Left ventricle myocardium inferior (tissue), 1 donor: ENCODE measurements at places on chromosomes 4 and X. TPM values are rescaled to one million over a fixed set of nuclear protein-coding genes. Genes with fewer than 3 reads are reported as not detected.

Gene RBM41
- 13.1 TPM for total RNA-seq

Gene KDM6A
- total RNA-seq = 9.4 TPM

Gene NSUN7
- total RNA-seq = 0.91 TPM

Gene CXCL8
- 0.30 TPM for total RNA-seq

Gene DCAF12L2
- 0.11 TPM for total RNA-seq

Gene PRPS1
- total RNA-seq = 22.1 TPM

Gene LUZP4
- total RNA-seq = not detected

Gene MAGEA2B
- total RNA-seq = not detected

Gene CDKL5
- 9.3 TPM for total RNA-seq

Gene NLRP2B
- not detected for total RNA-seq

- no peak overlapping the region for H3K4me3 ChIP-seq
- H3K27me3 ChIP-seq = no peaks in the 10 kb centered on the region
- peaks cover 12% of the 10 kb centered on the region for H3K4me1 ChIP-seq
- H3K36me3 ChIP-seq = no peaks in the 10 kb centered on the region
Observed at GRCh38 chr4:62191451-62192240, 991.5 kb downstream of the ADGRL3 start.

- H3K4me3 ChIP-seq = no peak overlapping the region
- H3K27ac ChIP-seq = no peak overlapping the region
- no peaks in the 10 kb centered on the region for H3K4me1 ChIP-seq
- DNase-seq = no peak
- H3K36me3 ChIP-seq = no peaks in the 10 kb centered on the region
Observed at GRCh38 chr4:138275963-138276621, 33.9 kb upstream of the SLC7A11 start.

DNA sequence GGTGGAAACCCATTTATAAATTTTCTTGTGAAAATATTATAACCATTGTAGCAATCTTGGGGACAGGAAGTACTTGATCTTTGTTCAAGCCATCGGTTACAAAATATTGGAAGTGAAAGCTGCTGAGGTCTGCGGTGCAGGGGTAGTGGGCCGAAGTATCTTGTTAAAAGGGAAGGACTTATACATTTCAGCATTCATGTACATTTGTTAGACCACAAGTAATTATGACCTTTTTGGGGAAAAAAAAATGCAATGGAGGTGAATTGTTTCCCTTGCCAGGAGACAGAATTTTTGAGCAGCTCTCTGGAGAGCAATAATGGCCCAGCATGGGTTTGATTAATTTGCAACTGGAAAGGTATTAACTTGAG lies 121.3 kb downstream of the EGF start:
- H3K27me3 ChIP-seq = peaks cover 52% of the 10 kb centered on the region
- no peaks in the 10 kb centered on the region for H3K4me1 ChIP-seq
- no peak for DNase-seq

DNA sequence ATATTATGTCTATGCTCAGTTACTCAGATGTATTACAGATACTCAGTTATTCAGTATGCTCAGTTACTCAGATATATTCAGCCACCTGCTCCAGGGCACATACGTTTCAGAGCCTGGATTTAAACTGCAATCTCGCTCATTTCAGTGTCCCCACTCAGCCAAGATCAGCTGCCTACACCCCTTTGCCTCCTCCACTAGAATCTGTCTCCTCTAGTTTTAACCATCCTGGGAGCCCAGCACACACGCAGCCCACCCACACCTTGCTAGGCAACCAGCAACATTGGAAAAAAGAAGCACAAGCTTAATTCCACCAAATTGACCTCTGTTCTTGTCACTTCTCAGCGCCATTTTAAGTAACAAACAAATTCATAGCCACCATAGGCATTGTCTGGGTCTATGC lies 246.2 kb downstream of the QDPR start:
- DNase-seq = no peak
- H3K27me3 ChIP-seq = no peaks in the 10 kb centered on the region
- H3K4me3 ChIP-seq = no peak overlapping the region
- no peaks in the 10 kb centered on the region for H3K4me1 ChIP-seq
- no peak overlapping the region for H3K27ac ChIP-seq

GRCh38 chr4:77798385-77798784 lies 20.8 kb downstream of the CNOT6L start:
- peaks cover 75% of the 10 kb centered on the region for H3K4me1 ChIP-seq
- DNase-seq = no peak
- no peak overlapping the region for H3K4me3 ChIP-seq

GRCh38 chr4:161252520-161253141 lies 911.2 kb downstream of the FSTL5 start:
- no peaks in the 10 kb centered on the region for H3K27me3 ChIP-seq
- DNase-seq = no peak
- H3K4me3 ChIP-seq = no peak overlapping the region
- H3K27ac ChIP-seq = no peak overlapping the region
- H3K36me3 ChIP-seq = no peaks in the 10 kb centered on the region

DNA sequence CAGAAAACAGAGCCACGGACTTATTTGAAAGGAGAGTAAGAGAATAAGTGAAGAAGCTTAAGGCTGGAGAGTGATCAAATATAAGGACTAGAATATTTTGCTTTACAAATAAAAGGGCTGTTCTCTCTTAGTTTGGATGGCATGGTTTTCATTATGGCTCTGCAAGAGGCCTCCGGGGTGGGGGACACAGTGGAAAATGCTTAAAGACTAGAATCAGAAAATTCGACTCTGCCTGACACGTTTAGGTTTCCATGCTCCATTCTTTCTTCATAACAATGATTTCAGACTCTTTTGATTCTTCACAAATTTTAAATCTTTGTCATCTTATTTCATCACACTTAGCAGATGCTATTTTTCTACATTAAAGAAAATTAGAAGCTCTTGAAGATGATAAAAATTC lies 632.4 kb upstream of the BOD1L1 start:
- H3K27me3 ChIP-seq = no peaks in the 10 kb centered on the region
- DNase-seq = no peak
- H3K4me3 ChIP-seq = no peak overlapping the region

DNA sequence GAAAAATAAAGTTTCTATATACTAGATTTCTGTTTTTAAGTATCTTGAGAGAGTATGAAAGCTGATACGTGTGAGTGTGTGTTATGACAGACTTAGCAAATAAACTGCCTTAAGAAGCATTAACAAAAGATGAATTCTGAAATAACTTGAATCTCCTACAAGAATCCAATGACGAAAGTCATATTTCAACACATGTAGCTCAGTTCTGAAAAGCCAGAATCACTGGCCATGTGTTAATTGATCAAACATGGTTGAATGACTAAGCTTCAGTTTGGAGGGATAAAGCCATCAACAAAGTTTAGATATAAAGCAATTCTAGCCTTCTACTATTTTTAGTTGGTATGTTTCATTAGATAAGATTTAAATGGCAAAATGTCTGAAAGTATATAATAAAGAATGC lies 88.5 kb upstream of the ETNPPL start:
- no peak for DNase-seq
- no peak overlapping the region for H3K27ac ChIP-seq
- no peaks in the 10 kb centered on the region for H3K36me3 ChIP-seq

DNA sequence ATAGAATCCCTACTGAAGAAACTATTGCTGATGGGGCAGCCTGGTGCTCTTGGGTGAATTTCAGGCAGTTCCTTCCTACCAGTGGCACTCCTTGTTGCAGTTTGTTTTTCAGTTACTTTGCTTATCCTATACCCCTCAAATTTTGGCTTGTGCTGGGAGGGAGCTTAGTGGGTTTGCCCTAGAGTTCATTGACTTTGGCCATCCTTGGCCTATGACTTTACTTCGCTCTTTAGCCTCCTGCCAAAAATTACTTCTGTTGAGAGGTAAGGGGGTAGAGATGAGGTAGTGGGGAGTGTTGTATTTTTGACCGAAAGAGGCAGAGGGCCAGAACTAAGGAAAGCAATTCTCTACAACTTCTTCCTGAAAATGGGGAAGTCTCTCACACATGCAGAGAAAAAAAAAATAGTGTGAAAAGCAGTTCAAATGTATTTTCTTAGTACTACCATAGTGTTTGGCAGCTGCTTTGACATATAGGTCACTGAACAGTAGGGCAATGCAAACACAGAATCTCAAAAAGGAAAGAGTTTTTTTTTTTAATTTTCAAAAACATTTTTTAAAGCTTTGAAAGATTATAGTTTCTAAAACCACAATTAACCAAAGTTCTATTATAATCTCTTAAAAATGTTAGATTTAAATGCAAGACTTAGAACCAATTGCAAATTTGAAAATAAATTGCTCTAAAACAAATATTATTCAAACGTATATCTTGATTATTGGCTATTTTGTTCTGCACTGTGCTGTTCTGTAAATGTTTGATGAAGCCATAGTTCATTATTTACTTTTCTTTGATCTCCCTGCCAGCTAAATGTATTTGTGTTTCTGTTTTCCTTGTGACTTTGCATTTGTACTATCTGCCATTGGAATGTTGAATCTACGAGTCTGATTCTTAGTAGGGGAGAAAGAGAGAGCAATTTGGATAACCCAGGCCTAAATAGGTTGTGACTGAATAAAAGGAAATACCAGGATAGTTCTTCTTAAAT lies 73.6 kb downstream of the DCK start:
- no peaks in the 10 kb centered on the region for H3K27me3 ChIP-seq
- no peak overlapping the region for H3K4me3 ChIP-seq
- H3K4me1 ChIP-seq = no peaks in the 10 kb centered on the region
- H3K36me3 ChIP-seq = no peaks in the 10 kb centered on the region
- no peak overlapping the region for H3K27ac ChIP-seq

DNA sequence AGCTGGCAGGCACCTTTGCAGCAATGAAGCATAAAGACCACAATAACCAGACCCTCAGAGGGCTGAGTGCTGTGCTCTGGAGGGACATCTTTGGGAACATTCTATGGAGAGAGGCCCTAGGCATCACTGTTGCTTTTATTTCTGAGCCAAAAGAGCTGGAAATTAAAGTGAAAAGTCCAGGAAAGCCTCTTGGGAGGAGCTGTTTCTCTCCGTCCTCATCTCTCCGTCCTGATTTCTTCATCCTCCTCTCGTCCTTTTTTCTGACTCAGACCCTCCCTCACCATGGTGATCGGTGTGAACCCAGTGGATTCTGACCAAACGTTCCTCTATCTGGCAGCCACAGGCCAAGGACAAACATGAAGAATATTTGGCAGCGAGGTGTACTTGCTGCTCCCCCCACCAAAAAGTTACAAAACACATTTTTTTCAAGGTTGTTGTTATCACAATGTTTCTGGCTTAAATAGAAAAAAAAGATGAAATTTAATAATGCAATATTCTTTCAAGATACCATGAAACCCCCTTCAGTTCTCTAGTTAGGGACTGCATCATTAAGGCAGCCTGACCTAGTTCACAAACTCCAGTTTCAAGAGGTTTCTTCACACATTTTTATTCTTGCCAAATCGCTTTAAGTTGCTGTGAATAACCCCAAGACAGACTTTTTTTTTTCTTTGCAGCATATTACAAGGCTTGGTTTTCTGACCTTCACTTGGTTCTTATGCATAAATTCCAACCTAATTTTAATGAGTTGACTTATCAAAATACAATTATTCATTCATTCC lies 80.2 kb downstream of the SCD5 start:
- peak; percentile 28 for DNase-seq
- H3K4me1 ChIP-seq = peaks cover 23% of the 10 kb centered on the region
- no peak overlapping the region for H3K4me3 ChIP-seq
- peak overlapping the region; percentile 63 for H3K27ac ChIP-seq
- H3K36me3 ChIP-seq = no peaks in the 10 kb centered on the region
- no peaks in the 10 kb centered on the region for H3K27me3 ChIP-seq

GRCh38 chr4:56475917-56476316 lies 8.5 kb downstream of the SRP72 start:
- H3K27ac ChIP-seq = no peak overlapping the region
- no peaks in the 10 kb centered on the region for H3K27me3 ChIP-seq
- peaks cover 99% of the 10 kb centered on the region for H3K36me3 ChIP-seq

DNA sequence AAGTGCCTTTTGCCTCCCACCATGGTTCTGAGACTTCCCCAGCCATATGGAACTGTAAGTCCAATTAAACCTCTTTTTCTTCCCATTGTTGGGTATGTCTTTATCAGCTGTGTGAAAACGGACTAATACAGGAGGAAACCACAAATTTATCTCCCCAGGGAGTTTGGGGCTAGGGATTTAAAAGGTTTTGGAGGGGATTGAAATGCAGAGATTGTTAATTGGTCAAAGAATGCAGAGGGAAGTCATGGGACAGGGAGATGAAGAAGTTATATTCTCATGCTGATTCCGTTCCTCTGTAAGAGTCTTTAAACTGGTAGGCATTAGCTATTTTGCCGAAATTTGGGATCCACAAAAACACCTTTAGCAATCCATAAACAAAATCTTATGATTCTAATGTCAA lies 57.9 kb downstream of the TKTL2 start:
- H3K4me3 ChIP-seq = no peak overlapping the region
- no peaks in the 10 kb centered on the region for H3K4me1 ChIP-seq
- H3K27ac ChIP-seq = no peak overlapping the region
- H3K36me3 ChIP-seq = no peaks in the 10 kb centered on the region
- no peak for DNase-seq

DNA sequence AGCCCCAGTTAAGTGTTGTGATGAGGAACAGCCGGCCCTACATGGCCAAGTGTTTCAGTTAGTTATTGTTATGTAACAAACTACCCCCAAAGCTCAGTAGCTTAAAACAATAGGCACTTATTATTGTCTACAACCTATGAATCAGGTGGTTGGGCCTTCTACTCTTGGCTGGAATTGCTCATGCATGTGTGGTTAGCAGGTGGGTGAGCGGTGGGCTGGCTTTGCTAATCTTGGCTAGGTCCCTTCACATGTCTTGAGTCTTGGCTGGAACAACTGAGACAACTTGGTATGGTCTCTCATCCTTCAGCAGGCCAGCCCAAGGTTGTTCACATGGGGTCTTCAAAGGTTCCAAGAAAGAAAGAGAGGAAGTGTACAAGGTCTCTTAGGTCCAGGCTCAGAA lies 54.5 kb upstream of the CHRNA9 start:
- H3K27me3 ChIP-seq = peaks cover 19% of the 10 kb centered on the region
- H3K36me3 ChIP-seq = no peaks in the 10 kb centered on the region
- no peak overlapping the region for H3K27ac ChIP-seq
- H3K4me3 ChIP-seq = no peak overlapping the region

DNA sequence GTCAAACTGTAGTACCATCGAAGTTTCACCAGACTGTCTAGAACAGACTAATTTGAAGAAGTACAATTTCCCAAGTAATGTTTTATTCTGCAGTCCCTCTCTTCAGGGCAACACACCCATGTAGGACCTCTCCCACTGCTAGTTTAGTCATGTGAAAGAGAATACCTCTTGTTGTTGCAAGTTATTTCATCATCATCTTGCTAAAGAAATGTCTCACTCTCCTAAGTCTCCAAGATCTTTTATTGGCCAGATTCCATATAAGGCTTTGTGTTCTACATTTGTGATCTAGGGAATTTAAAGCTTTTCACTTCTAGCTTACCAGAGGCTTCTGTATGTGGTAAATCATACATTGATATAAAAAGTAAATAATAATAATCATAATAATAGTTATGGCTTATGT lies 745.3 kb upstream of the MAGEB2 start:
- no peak overlapping the region for H3K4me3 ChIP-seq
- DNase-seq = no peak
- no peaks in the 10 kb centered on the region for H3K4me1 ChIP-seq
- no peaks in the 10 kb centered on the region for H3K36me3 ChIP-seq
- no peak overlapping the region for H3K27ac ChIP-seq
- no peaks in the 10 kb centered on the region for H3K27me3 ChIP-seq

- no peak for DNase-seq
- no peaks in the 10 kb centered on the region for H3K4me1 ChIP-seq
- no peak overlapping the region for H3K27ac ChIP-seq
- no peaks in the 10 kb centered on the region for H3K27me3 ChIP-seq
- no peak overlapping the region for H3K4me3 ChIP-seq
- no peaks in the 10 kb centered on the region for H3K36me3 ChIP-seq
Observed at GRCh38 chr4:95517576-95518345, 31.0 kb downstream of the UNC5C start.

- DNase-seq = no peak
- H3K4me1 ChIP-seq = no peaks in the 10 kb centered on the region
- H3K36me3 ChIP-seq = no peaks in the 10 kb centered on the region
Observed at GRCh38 chr4:150021483-150021882, 56.8 kb upstream of the DCLK2 start.
